Effector CD4-positive, alpha-beta T cell (primary cell): ENCODE measurements at places on chromosomes 2 and 18.
A peak's percentile ranks its signal among the peaks of the same experiment; 100 is the strongest.

DNA sequence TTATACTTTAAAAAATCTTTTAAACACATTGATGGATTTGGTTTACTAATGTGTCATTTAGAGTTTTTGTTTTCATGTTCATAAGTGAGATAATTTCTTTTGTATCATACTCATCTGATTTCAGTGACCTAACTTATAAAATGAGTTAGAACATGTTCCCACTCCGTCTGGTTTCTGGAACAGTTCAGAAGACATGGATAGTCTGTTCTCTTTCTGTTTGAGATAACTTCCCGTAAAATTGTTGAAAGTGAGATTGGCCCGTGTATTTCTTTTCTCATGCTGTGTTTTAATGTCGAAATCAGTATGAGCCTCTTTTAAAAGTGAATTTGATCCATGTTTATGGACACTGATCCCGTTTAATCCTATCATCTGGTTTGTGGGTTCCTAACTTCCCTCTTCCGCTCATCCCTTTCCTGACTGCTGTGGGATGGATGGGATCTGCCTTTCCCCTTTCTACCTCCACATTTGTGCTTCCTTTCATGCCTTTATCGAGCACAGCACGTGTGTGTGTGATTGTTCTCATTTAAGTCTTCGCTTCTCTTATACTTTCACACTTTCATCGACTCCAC, 78.9 kb downstream of the COPS8 start:
- DNase-seq: no peak

DNA sequence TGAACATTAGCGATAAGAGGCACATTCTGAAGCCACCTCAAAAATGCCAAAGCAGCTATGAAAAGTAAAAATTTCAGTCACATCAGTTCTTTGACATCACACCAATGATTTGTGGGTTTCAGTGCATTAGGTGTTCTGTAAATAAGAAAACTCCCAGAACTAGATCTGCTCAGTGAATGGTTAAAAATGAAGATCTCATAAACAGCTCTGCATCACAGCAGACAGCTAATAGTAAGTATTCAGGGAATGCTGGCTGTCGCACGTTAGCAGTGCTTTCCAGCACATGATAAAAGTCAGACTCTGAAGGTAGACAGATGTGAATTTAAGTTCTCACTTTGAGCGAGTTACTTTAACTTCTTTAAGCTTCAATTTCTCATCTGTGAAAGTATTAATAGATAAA, 154.9 kb downstream of the SATB2 start:
- DNase-seq: no peak

DNA sequence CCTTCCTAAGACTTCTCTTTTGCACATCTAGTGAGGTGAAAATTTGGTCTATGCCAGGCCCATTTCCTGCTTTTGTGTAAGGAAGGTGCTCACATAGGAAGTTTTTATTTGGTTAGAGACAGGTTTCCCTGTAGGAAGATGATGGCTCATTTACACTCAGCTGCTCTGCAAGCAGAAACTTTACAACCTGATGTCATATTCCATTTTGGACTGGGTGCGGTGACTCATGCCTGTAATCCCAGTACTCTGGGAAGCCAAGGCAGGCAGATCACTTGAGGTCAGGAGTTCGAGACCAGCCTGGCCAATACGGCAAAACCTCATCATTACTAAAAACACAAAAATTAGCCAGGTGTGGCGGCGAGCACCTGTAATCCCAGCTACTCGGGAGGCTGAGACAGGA, 35.8 kb downstream of the CASP10 start:
- DNase-seq: no peak

DNA sequence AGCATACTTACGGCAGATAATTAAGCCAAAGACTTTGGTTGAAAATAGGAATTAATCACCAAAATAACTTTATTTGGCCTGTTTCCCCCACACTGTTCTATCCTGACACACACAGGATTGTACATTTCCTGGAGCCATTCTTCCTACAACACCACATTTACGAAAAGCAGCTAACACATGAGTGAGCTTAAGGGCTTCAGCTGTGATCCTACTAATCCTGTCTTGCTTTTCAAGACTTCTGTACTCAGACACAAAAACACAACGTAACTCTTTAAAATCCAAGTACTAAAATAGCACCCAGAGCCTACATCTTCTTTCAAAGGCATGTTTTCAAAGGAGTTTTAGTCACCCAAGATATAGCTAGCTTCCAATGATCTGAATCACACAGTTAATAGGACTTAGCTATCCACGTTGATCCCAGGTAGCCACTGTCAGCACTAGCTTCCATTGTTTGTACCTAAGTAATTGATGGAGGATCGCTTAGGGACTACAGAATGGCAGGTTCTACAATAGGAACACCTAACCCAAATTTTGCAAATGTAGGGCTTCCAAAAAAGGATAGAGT, 42.8 kb upstream of the TTC39C start:
- DNase-seq: no peak

GRCh38 chr2:24421668-24422067, 61.3 kb upstream of the ITSN2 start:
- peak; percentile 40 for DNase-seq

DNA sequence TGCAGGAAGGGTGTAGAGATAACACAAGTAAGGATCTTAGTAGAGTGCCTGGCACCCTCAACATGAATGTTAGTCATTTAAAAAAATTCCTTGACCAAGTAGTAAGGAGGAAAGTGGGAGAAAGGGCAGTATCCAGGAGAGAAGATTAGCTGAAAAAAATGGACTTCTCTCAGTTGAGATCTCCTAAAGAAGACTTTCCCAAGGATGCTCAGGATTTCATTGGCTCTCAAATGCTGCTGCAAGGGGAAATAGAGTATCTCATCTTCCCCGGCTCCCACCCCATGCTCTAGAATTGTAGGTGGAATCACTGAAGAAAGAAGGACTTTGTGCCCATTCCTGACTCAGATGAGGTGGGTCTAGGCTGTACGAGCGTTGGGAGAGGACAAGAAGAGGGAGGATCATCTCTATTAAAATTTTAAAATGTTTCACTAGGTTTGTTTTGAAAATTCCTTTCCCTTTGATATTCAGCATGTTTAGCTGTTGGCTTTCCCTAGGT, 231.1 kb downstream of the MYCN start:
- DNase-seq: no peak

DNA sequence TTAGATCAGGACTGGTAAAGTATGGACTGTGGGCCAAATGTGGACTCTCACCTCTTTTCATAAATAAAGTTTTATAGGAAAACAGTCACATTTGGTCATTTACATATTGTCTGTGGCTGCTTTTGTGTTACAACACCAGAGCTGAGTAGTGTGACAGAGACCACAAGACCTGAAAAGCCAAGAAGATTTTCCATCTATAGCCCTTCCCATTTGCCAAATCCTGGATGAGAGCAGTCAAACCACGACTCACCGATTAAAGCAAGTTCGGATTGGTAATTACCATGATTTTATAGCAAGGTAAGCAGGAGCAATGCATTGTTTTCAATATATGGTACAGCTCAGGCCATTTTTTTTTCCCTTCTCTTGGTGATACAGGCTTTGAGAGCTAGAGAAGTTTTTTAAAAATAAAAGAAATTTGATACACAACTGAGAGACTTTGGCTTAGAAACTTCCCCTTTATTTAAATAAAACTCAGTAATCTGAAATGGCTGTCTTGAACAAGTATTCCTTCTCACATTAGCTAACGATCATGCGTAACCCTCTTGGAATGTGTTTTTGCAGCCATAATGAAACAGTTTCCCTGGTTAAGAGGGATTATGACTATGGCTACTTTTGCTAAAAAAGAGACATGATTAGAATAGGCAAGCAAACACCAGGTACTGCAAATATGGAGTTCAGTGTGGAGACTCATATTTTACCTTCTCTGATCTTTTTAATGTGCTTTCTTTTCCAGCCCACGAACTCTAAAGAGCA, 9.5 kb upstream of the MALL start:
- no peak for DNase-seq

DNA sequence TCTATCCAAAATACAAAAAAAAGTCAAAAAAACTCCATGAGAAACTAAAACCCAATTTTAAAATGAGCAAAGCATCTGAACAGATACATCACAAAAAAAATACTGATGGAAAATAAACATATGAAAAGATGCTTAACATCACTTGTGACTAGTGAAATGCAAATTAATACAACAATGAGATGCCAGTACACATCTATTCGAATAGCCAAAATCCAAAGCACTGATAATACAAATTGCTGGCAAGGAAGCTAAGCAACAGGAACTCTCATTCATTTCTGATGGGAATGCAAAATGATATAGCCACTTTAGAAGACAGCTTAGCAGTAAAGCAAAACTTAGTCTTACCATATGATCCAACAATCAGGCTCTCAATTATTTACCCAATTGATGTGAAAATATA, 190.2 kb upstream of the FN1 start:
- DNase-seq: no peak

- no peak for DNase-seq
Observed at GRCh38 chr2:198385326-198385725, 580.9 kb downstream of the PLCL1 start.

GRCh38 chr2:30899516-30900054, 92.3 kb upstream of the CAPN13 start:
- no peak for DNase-seq

- DNase-seq: no peak
Observed at GRCh38 chr2:8918412-8918811, 81.0 kb upstream of the KIDINS220 start.
